ENCODE measurements at places on chromosomes 6 and 20.

- peak; percentile 31 for DNase-seq
These were observed 44.2 kb upstream of the SUPT3H start for GRCh38 chr6:45421709-45422502.

DNA sequence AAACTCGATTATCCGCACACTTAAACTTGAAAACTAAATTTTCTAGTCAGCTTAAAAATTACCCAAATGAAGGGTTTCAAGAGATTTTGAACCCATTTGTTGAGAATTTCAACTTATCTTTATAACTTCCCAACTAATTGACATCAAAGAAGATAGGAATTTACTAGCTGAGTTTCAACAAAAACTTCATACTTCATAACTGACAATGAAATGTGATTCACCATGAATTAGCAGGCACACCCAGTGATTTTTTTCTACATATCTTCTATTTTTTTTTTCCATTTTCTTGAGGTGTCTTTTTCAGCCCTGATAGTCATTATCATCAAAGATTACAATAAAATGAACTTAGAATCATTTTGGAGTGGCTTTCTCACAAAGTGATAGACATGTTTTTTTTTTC, 26.7 kb downstream of the TNFAIP3 start:
- DNase-seq, result no peak

DNA sequence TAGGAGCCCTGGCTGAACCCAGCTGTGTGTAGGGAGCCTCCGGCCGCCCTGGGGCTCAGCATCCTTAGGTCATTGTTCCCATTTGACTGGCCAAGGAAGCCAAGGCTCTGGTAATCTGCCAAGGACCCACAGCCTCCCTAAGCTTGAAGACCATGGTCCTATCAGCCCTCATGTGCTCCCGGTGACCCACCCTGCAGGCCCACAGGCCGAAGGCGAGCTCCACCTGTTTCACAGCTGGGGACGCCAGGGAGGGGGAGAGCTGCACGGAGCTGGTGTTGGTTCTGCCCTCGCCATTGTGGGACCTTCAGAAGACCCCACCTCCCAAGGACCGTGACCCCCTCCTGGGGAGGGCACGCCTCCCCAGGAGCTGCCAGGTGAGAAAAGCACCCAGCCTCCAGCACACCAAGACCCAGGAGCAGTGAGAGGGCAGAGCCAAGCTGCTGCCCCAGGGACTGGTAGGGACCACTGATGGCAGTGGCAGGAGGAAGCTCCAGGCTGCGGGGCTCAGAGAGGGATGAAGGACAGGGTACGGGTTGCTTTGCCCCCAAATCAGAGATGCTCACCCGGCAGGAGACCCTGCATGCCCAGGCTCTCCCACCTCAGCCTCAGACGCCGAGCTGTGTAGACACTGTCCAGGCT, 30.7 kb upstream of the MRGBP start:
- no peak for DNase-seq

- DNase-seq, result no peak
These were observed 44.6 kb downstream of the RIN2 start for GRCh38 chr20:19802492-19803158.

DNA sequence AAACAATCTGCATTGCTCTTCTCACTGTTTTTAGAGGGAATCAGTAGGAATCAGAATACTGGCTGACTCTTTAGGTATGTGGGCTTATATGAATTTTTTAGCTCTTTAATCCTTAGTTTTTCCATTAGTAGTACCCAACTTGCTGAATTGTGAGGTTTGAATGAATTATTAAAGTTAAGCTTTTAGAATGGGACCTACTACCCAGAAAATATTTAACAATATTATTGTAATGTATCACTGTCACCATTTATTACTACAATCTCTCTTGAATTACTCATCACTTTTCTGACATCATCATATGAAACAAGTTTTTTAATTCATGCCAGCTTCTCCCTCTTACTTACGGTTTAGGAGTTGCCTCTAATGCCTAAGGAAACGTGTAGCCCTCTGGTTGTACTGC, 212.7 kb downstream of the BCKDHB start:
- no peak for DNase-seq

All from central memory CD8-positive, alpha-beta T cell (primary cell).